ENCODE measurements at places on chromosomes 6 and 20. TPM values are rescaled to one million over a fixed set of nuclear protein-coding genes. Genes with fewer than 3 reads are reported as not detected.

GRCh38 chr6:170583756-170584180 lies 669 bp downstream of the PDCD2 start:
- H3K4me3 ChIP-seq = peak overlapping the region; percentile 92
- H3K27me3 ChIP-seq = no peaks in the 10 kb centered on the region
- H3K27ac ChIP-seq = peak overlapping the region; percentile 90
- DNase-seq = no peak
- H3K36me3 ChIP-seq = peaks cover 44% of the 10 kb centered on the region

LY6G5C gene
- total RNA-seq = 2.8 TPM

- no peak overlapping the region for H3K27ac ChIP-seq
- no peaks in the 10 kb centered on the region for H3K27me3 ChIP-seq
- H3K36me3 ChIP-seq = no peaks in the 10 kb centered on the region
Measured at GRCh38 chr6:35402136-35402855, 49.8 kb upstream of the FANCE start.

- no peaks in the 10 kb centered on the region for H3K27me3 ChIP-seq
- no peak overlapping the region for H3K27ac ChIP-seq
- no peak for DNase-seq
- no peaks in the 10 kb centered on the region for H3K36me3 ChIP-seq
- H3K4me3 ChIP-seq = no peak overlapping the region
Measured at GRCh38 chr6:49668083-49668511, 31.5 kb upstream of the RHAG start.

GRCh38 chr20:21141825-21142224 lies 15.9 kb downstream of the KIZ start:
- no peaks in the 10 kb centered on the region for H3K4me1 ChIP-seq
- H3K36me3 ChIP-seq = peaks cover 33% of the 10 kb centered on the region
- H3K4me3 ChIP-seq = no peak overlapping the region
- DNase-seq = no peak
- no peaks in the 10 kb centered on the region for H3K27me3 ChIP-seq

DNA sequence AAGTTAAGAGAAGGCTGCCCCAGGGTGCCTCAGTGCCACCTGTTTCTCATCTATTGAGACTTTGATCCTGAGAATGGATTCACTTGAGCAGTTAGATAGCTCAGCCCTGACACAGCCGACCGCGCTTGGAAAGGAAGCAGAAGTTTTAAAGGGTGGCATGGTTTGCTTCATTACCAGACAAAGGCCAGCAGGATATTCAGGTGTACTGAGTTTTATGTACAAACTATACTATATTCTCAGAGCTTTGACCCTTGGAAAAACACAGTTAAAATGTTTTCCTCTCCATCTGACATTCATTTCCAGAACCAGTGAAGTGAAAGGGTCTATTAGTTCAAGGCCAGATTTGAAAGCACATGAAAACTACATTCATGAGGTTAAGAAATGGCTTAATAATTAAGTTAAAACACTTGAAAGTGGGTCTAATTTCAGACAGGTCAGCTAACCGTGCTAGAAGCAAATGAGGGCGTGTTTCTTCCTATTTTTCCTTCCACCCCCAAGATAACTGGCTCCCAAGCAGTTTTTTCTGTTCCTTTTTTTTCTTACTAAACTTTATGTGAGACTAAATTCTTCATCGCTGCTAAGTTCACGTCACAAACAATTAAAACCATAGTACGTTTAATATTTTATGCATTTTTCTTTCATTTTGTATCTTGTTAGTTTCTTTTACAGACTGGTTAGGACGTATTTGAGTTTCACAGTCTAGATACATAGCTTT lies 385.3 kb upstream of the SOX4 start:
- H3K4me3 ChIP-seq = no peak overlapping the region
- no peak overlapping the region for H3K27ac ChIP-seq
- no peaks in the 10 kb centered on the region for H3K27me3 ChIP-seq

GRCh38 chr6:73388433-73388799 lies 6.2 kb upstream of the DDX43 start:
- no peaks in the 10 kb centered on the region for H3K27me3 ChIP-seq
- peak overlapping the region; percentile 31 for H3K4me3 ChIP-seq
- no peak for DNase-seq

- H3K4me3 ChIP-seq = peak overlapping the region; percentile 68
- H3K36me3 ChIP-seq = no peaks in the 10 kb centered on the region
- DNase-seq = no peak
- H3K4me1 ChIP-seq = peaks cover 35% of the 10 kb centered on the region
Measured at GRCh38 chr20:3470208-3470626, 601 bp upstream of the ATRN start.

- no peaks in the 10 kb centered on the region for H3K36me3 ChIP-seq
- H3K27ac ChIP-seq = peak within 1 kb of the TSS; percentile 97
- peaks cover 25% of the 10 kb centered on the region for H3K4me1 ChIP-seq
- no peaks in the 10 kb centered on the region for H3K27me3 ChIP-seq
Measured at GRCh38 chr20:63626424-63627128, at the start of gene GMEB2. TSS of gene GMEB2 (minus strand) at chr20:63627101. CDS start at chr20:63619397, 7,704 bp downstream.

- H3K27me3 ChIP-seq = no peaks in the 10 kb centered on the region
- H3K36me3 ChIP-seq = no peaks in the 10 kb centered on the region
- peak overlapping the region; percentile 64 for H3K27ac ChIP-seq
Measured at GRCh38 chr20:50004229-50004628, 21.4 kb downstream of the SNAI1 start.

GRCh38 chr6:44489910-44490604 lies 102.6 kb downstream of the CDC5L start:
- peak overlapping the region; percentile 81 for H3K27ac ChIP-seq
- H3K4me1 ChIP-seq = no peaks in the 10 kb centered on the region
- no peaks in the 10 kb centered on the region for H3K27me3 ChIP-seq
- H3K4me3 ChIP-seq = no peak overlapping the region
- no peaks in the 10 kb centered on the region for H3K36me3 ChIP-seq

DNA sequence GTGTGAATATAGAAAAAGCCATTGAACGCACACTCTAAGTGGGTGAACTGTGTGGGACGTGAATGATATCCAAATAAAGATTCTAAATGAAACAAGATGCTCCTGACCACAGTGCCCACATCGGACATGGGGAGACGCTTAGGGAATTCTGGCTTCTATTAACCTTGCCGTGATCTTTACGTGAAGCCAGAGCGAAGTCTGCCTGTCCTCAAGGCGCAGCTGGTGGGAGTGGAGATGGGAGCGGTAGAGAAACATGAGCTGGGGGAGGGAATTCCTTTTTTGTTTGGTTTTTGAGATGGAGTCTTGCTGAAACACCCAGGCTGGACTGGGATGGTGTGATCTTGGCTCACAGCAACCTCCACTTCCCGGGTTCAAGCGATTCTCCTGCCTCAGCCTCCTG lies 46.0 kb downstream of the VSTM2L start:
- no peaks in the 10 kb centered on the region for H3K36me3 ChIP-seq
- H3K4me3 ChIP-seq = no peak overlapping the region
- DNase-seq = no peak
- no peaks in the 10 kb centered on the region for H3K27me3 ChIP-seq

- H3K27me3 ChIP-seq = no peaks in the 10 kb centered on the region
- no peaks in the 10 kb centered on the region for H3K36me3 ChIP-seq
- H3K4me3 ChIP-seq = no peak overlapping the region
- peaks cover 13% of the 10 kb centered on the region for H3K4me1 ChIP-seq
Measured at GRCh38 chr20:38167851-38168760, 3.0 kb upstream of the TGM2 start.

PIGU gene
- total RNA-seq = 11.0 TPM

GRCh38 chr6:44976677-44977641 lies 351.2 kb upstream of the RUNX2 start:
- H3K36me3 ChIP-seq = no peaks in the 10 kb centered on the region
- H3K27ac ChIP-seq = no peak overlapping the region
- no peaks in the 10 kb centered on the region for H3K27me3 ChIP-seq
- no peak for DNase-seq
- no peak overlapping the region for H3K4me3 ChIP-seq

GRCh38 chr20:35008411-35009342 lies 53.0 kb downstream of the MYH7B start:
- peaks cover 38% of the 10 kb centered on the region for H3K4me1 ChIP-seq
- H3K27ac ChIP-seq = no peak overlapping the region
- peaks cover 72% of the 10 kb centered on the region for H3K36me3 ChIP-seq
- DNase-seq = no peak
- no peaks in the 10 kb centered on the region for H3K27me3 ChIP-seq

HLA-DPB1 gene
- total RNA-seq = 19.2 TPM

OTOR gene
- not detected for total RNA-seq

GRCh38 chr20:8043687-8044282 lies 24.2 kb upstream of the TMX4 start:
- H3K27ac ChIP-seq = no peak overlapping the region
- H3K36me3 ChIP-seq = no peaks in the 10 kb centered on the region
- no peaks in the 10 kb centered on the region for H3K27me3 ChIP-seq
- no peaks in the 10 kb centered on the region for H3K4me1 ChIP-seq
- peak; percentile 39 for DNase-seq
- H3K4me3 ChIP-seq = no peak overlapping the region

KIF25 gene
- total RNA-seq = 0.38 TPM

NAPB gene
- 6.8 TPM for total RNA-seq

PPP1R14C gene
- total RNA-seq = 75.9 TPM

DNA sequence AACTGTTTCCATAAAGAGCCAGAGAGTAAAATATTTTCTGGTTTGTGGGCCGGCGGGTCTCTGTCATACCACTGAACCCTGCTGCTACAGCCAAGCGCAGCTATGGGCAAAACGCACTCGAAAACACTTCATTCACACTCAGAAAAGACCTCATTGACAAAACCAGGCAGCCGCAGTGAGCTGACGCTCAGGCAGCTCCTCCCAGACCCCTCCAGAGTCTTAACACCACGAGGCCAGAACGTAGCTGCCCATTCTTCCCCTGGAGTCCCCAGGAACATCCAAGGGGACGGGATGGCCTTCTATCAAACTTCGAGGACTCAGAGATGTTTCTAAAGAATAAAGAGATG lies 35.6 kb upstream of the ZBP1 start:
- peaks cover 4% of the 10 kb centered on the region for H3K36me3 ChIP-seq
- DNase-seq = no peak
- no peak overlapping the region for H3K4me3 ChIP-seq
- no peaks in the 10 kb centered on the region for H3K27me3 ChIP-seq
- peaks cover 10% of the 10 kb centered on the region for H3K4me1 ChIP-seq

- no peaks in the 10 kb centered on the region for H3K27me3 ChIP-seq
- no peak for DNase-seq
- H3K27ac ChIP-seq = no peak overlapping the region
- H3K4me1 ChIP-seq = no peaks in the 10 kb centered on the region
- no peak overlapping the region for H3K4me3 ChIP-seq
Measured at GRCh38 chr6:120965814-120966213, 368.5 kb downstream of the TBC1D32 start.

- no peak for DNase-seq
- H3K4me1 ChIP-seq = no peaks in the 10 kb centered on the region
- H3K36me3 ChIP-seq = no peaks in the 10 kb centered on the region
- no peaks in the 10 kb centered on the region for H3K27me3 ChIP-seq
- no peak overlapping the region for H3K27ac ChIP-seq
- no peak overlapping the region for H3K4me3 ChIP-seq
Measured at GRCh38 chr6:11076540-11076939, 17.1 kb upstream of the SMIM13 start.

NFATC2 gene
- 5.7 TPM for total RNA-seq

CAP2 gene
- total RNA-seq = 194 TPM

GRCh38 chr6:32167761-32168262 lies 3.4 kb downstream of the EGFL8 start:
- H3K27ac ChIP-seq = no peak overlapping the region
- peaks cover 7% of the 10 kb centered on the region for H3K4me1 ChIP-seq
- peaks cover 80% of the 10 kb centered on the region for H3K36me3 ChIP-seq

DNA sequence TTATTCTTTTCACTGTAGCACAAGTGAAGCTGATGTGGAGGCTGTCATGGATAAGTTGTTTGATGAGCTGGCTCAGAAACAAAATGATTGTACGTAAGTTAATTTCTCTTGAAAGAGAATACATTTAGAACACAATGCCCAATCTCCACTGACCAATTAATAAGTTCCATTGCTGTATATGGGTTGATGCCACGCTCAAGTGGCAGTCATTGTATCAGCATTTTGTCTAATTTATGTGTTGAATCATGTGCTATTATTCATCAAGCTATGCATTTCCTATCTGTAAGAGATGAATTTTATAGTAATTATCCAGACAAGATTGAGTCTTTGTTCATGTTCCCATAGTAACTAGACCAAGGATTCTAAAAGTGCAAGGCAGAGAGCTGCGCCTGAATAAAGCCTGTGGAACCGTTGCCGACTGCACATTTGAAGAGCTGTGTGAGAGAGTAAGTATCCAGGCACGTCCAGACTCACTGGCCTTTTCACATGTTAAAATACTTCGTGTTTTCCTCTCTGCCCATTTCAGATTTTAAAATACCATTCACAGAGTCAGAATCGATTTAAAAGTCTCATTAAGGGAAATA lies 83.8 kb upstream of the FOXO3 start:
- no peaks in the 10 kb centered on the region for H3K27me3 ChIP-seq
- H3K4me1 ChIP-seq = no peaks in the 10 kb centered on the region
- no peak overlapping the region for H3K27ac ChIP-seq
- DNase-seq = no peak

- no peak overlapping the region for H3K4me3 ChIP-seq
- H3K4me1 ChIP-seq = no peaks in the 10 kb centered on the region
- DNase-seq = no peak
- no peaks in the 10 kb centered on the region for H3K27me3 ChIP-seq
- H3K27ac ChIP-seq = no peak overlapping the region
Measured at GRCh38 chr6:45200510-45200909, 127.6 kb upstream of the RUNX2 start.

HRH3 gene
- total RNA-seq = not detected

HLA-DRA gene
- total RNA-seq = 85.7 TPM

GRCh38 chr6:12886961-12887775 lies 170.6 kb downstream of the PHACTR1 start:
- no peak overlapping the region for H3K4me3 ChIP-seq
- no peak for DNase-seq
- H3K36me3 ChIP-seq = no peaks in the 10 kb centered on the region
- peaks cover 9% of the 10 kb centered on the region for H3K4me1 ChIP-seq
- H3K27ac ChIP-seq = no peak overlapping the region
- peaks cover 9% of the 10 kb centered on the region for H3K27me3 ChIP-seq

AMD1 gene
- 58.0 TPM for total RNA-seq

FOXC1 gene
- total RNA-seq = 3.3 TPM

Measured in heart right ventricle (tissue), 16 donors.